ENCODE measurements at places on chromosomes 1 and 21.

- DNase-seq, result no peak
Measured at GRCh38 chr1:2529784-2530512, at the start of gene HES5. TSS of gene HES5 (minus strand) at chr1:2530263. CDS start at chr1:2530164, 99 bp downstream.

DNA sequence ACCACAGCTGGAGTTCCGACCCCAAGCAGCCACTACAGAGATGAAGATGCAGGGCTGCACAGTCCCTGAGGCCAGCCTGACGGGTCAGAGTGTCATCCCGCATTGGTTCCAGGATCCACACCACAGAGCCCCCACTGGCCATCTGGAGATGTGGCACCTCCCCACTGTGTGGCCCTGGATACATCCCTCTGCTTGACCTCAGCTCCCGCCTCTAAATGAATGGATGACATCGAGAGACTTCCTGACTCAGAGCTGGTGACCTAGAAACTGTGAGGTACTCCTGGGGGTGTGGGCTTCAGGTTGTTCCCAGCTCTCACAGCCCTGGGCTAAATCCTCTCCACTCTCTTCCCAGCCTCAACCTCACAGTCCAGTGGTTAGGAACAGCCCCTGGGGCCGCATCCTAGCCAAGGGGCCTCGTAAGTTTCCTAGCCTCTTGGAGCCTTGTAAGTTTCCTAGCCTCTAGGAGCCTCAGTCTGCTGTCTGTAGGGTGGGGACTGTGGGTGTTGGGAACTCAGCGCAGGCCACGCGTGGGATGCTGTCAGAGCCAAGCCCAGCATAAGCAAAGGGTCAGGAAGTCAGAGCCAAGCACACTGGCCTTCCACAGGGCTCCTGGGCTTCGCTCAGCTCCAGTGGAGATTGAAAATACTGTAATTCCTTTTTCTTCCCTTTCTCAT is 87.5 kb upstream of the RUNX3 start:
- DNase-seq, result no peak

DNA sequence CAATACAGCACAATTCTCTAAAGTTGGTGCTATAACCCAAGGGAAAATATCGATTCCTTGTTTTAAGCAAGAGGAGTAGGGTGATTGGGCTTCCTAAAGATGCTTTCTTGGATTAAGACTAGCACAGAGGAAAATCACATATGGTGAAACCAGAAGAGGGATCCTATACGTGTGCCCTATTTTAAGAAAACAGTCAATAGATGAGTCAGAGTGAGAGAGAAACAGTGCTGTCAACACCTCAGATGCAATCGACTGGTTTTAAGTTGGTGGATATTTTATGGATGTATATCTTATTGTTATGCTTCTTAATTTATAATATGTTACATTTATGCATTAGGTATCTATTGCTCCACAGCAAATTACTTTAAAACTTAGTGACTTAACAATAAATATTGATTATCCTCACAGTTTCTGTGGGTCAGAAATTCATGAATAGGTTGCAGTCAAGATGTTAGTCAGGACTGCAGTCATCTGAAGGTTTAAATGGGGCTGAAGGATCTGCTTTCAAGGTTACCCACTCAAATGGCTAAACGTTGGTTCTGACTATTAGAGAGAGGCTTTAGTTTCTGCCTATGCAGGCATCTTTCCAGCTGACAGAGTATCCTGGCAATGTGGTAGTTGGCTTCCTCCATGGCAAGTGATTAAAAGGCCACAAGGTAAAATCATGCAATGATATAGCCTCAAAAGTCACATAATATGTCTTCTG is 61.6 kb upstream of the DEPDC1 start:
- DNase-seq, result no peak

DNA sequence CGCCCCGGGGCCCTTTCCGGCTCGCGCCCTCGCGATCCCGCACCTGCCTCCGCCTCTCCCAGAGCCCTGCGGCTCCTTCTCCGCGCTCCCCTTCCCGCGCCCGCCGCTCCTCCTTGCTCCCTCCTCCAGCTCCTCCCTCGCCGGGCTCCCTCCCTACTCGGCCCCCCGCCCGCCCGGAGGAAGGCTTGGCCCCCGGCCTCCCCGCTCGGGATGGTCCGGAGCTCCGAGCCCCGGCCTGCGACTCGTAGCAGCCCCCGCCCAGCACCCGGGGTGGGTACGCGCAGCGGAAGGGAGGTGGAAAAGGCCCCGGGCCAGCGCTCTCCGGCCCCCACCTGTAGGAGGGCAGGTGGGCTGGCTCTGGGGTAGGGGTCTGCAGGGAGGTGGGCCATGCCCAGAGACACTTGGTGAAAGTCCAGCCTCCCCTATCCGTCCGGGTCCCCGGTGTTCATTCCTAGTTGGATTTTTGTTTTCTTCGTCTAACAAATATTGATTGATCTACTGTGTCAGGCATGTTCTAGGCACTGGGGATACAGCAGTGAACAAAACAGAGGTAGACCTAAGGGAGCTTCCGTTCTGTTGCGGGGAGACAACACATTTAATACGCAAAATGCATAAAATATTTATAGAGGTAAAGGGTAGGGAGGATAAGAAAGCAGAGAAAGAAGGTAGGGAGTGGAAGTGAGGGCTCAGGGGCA is at the start of gene HTR1D:
Gene HTR1D (minus strand): TSS at position 82 of the 695 bp plus-strand sequence. CDS start 23,283 bp downstream, outside the sequence.
- no peak for DNase-seq

DNA sequence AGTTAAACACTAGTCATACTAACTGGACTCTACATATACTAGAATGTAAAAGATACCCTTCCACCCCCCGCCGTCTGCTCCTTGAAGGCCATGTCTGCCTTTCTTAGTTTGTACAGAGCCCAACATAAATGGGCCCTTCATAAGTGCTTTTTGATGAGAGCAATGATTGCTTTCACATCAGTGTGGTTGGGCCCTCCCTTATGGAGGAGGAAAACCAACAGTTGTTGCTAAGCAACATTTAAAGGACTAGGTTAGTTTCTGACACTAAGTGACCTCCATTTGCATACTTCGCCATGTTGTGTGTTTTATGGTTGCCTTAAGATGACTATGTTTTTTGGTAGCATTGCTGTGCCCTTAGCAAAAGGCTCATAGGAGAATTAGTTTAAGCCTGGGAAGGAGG is 182.0 kb upstream of the SGIP1 start:
- no peak for DNase-seq

DNA sequence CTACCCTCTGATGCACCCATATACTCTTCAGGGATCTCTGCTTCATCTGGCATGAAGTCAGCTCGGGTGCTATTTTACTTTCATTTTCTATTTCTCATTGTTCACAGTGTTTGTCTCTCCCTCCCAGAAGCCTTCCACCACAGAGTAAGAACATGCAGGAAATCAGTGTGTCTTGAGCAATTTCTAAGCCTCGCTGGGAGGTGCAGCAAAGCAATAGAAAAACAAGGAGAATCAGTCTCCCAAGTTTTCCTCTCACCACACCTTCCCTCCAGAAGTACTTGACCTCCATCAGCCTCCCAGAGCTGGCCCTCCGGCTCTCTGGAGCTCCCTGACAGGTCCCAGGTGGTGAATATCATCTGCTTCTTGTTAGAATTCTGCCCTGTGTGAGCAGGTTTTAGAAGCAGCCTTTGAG is 594.7 kb upstream of the CAMK1G start:
- no peak for DNase-seq

- DNase-seq, result no peak
Measured at GRCh38 chr1:11736746-11737639, 1.1 kb downstream of the AGTRAP start.

Measured in activated T-helper 1 cell treated with Interleukin-2 at 50 U/mL for 16 hours (primary cell).